Amygdala (tissue), 56 donors: ENCODE measurements at places on chromosomes 4 and X.

- no peak for DNase-seq
These were observed 1469.0 kb downstream of the TECRL start for GRCh38 chr4:62940229-62940628.

- no peak for DNase-seq
These were observed 14.2 kb downstream of the CLNK start for GRCh38 chr4:10670321-10670720.

DNA sequence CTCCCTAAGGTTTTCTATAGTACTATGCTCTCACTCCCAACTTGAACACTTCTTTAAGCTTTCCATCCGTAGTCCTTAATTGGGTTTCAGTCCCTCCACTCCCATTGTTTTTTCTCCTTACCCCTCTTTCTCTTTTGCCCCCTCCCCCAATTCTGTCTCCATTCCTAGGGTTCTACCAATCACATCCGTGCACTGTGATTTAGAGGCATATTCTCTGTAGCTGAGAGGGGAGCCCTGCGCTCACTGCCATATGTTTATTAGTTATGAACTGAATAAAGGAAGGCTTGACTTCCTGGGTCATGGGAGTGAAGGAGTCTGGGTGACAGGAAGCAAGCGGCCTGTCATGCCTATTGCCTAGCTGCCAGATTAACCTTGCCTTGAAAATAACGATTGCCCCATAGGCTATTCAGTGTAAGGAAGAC is 471 bp downstream of the MCTS1 start:
- DNase-seq, result no peak

DNA sequence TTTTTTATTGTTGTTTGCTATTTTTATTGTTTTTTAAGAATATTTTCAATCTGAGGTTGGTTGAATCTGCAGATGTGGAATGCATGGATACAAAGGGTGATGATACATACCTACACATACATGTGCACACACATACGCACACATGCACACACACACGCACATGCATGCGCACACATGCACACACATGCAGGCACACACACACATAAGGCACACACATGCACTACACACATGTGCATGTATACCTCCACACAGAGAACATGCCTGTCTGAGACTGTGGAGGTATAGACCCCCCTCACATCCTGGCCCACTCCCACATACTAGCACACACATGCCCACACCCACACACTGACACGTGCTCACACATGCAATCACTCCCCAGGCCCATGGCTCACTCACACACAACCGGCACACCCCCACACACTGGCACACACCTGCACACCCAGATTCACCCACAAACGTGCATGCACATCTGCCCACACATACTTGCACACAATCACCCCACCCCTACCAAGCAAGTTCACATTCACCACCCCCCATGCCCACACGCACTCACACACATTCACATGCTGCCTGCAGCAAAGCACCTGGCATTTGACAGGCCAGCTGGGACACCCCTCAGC is 97.6 kb upstream of the AFAP1 start:
- DNase-seq, result no peak

GRCh38 chrX:57070185-57070984 is 51.0 kb downstream of the SPIN2B start:
- no peak for DNase-seq

DNA sequence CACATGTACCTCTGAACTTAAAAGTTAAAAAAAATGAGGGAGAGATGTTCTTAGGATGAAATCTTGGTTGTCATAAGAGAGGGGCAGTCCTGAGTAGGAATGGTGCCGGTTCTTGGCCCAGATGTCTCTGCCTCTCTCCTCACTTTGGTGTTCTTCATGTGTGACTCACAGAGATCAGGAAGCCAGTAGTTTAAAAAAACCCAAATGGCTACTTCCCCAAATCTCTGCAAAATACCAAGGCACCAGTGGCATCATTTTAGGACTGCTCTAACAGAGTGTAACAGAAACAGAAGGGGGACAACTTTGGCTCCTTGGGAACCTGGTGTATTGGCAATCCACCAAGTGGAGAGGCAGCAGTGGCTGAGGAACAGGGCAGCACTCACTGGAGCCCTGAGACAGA is 116.8 kb downstream of the SCD5 start:
- DNase-seq, result no peak

- DNase-seq, result no peak
These were observed 35.3 kb downstream of the DCTD start for GRCh38 chr4:182881914-182882313.

GRCh38 chr4:106314960-106315359 is 1.0 kb downstream of the TBCK start:
- DNase-seq, result no peak

GRCh38 chr4:135418353-135418752 is 1216.8 kb upstream of the PABPC4L start:
- DNase-seq, result no peak

DNA sequence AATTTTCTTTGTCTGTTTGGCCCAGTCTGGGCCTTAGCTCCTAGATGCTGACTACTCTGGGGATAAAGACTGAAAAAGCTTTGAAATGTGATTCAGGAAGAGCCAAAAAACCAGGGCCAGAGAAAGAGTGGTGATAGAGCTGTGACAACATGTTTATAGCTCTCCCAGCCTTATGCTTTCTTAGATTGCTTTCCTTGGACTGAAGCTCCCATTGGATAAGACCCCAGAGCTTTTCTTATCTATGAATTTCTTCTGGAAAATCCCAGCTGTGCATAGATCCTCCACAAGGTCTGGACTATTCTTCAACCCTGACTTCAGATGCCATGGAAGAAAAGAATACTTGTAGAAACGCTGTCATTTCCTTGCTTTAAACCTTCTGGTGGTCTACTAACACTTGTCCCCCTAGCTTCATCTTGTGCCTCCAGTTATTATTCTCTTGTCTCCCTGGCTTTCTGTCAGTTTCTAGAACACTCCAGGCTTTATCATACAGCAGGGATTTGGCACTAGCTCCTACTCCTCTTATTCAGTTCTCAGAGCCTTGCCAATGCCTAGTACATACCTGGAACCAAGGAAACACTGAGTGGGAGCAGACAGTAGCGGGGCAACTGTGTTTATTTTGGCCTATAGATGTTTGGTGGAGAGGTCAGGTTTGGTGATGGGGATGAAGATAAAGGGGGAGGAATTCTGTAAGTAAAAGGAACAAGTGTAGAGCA is 57.1 kb upstream of the TEX13D start:
- no peak for DNase-seq

DNA sequence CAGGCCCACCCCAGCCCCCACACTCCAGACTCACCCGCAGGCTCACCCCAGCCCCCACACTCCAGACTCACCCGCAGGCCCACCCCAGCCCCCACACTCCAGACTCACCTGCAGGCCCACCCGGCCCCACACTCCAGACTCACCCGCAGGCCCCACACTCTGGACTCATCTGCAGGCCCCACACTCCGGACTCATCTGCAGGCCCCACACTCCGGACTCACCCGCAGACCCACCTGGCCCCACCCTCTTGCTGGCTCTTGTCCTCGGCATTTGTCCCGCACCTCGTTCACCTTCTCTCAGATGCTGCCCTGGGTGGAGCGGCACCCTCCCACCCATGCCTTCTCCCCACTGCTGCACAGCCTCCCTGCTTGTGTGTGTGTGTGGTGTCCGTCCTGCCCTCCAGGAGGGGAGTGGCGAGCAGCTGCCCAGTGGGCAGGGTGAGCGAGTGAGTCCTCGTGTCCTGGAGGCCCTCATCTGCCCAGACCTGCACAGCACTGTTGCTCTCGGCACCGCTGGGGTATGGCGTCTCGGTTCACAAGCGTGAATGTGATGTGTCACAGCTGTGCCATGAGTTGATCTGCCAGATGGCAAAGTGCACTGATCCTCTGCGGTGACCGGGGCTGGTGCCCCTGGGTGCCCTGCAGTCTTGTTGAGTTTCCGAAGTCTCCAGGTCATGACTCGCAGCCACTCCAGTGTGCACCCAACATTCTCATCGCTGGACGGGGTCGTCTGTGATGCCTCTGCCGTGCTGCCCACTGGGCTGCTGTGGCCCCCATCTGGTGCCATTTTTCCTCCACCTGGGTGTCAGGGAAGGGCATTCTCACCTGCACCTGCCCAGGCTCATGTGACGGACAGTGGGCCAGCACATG is 27.7 kb downstream of the MAEA start:
- no peak for DNase-seq

- no peak for DNase-seq
These were observed 81.7 kb upstream of the KCNIP4 start for GRCh38 chr4:22030307-22030706.

- no peak for DNase-seq
These were observed 353.8 kb upstream of the CASK start for GRCh38 chrX:42276982-42277690.

- DNase-seq, result no peak
These were observed 74.7 kb upstream of the INTU start for GRCh38 chr4:127558088-127558487.

DNA sequence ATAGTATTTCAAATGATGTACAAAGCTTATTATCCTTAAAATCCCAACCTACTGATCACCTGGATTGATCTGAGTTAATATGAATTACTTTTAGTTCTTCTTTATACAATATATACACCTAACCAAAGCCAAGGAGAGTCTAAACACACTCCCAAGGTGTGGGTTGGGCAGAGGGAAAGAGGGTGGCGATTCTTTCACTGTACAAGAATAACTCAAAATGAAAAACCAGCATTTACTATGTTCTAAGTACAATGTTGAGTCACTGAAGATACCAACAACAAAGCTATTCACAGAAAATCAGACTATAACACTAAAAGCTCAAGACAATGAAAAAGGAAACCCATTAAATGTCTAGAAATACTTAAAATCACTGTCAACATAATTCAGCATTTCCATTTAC is 46.6 kb downstream of the ANKRD17 start:
- no peak for DNase-seq

- DNase-seq, result no peak
These were observed 70.3 kb upstream of the IQCM start for GRCh38 chr4:149885896-149886295.

- DNase-seq, result no peak
These were observed 87.6 kb upstream of the TSPAN7 start for GRCh38 chrX:38473701-38474100.

DNA sequence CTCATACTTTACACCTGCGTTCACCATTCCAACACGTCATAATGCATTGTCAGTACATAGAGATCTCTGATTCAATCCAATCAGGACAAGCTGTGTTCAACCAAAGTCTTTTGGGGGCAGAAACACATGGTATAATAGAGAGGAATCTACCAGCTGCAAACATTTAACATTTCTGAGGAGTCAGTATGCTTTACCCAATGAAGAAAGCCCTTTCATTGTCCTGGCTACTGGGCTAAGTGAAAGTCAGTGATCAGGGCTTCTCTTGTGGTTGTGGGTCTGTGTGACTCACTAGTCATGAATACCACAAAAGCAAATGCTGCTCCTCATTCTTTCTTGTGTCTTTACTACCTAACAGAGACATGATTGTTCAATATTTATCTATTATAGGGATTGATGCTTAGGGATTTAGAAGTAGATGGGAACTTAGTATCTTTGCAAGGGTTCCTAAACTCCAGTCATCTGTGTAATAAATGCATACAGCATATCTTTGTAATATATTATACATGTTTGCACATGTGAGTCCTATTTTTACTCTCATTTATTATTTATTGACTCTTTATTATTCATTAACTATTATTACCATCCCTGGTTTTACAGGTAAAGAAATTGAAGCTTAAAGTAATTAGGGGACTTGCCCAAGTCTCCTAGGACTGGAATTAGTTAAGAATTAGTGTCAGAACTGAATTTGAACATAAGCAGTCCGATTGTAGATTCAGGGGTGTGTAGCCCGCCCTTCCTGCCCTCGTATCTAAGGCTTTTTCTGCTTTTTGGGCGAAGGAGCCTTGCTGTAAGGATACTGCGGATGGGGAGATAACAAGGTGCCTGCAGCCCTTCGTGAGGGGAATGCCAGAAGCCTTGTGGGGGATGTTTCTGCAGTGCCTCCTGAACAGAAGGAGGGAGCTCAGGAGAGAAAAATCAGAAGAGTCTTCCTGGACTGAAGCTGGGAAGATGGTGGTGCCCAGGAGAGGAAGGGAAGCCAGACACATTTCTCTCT is 353.1 kb upstream of the BOD1L1 start:
- DNase-seq, result no peak

DNA sequence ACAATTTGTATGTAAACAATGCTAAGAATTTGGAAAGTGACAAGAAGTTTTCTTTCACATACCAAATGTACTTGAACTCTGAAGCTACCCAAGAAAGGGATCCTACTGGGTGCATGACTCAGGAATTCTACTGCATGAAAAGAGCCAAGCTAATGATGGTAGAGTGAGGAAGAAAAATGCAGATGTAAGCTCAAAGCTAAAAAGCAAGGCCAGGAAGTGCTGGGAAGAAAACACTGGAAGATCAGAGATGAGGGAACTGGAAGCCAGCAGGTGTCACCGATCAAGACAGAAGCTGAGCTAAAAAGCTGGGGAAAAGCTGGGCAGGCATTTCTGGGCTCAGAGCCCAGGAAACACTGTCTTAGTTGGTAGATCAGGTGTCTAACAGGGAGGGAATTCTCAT is 449.1 kb downstream of the NKX6-1 start:
- no peak for DNase-seq

DNA sequence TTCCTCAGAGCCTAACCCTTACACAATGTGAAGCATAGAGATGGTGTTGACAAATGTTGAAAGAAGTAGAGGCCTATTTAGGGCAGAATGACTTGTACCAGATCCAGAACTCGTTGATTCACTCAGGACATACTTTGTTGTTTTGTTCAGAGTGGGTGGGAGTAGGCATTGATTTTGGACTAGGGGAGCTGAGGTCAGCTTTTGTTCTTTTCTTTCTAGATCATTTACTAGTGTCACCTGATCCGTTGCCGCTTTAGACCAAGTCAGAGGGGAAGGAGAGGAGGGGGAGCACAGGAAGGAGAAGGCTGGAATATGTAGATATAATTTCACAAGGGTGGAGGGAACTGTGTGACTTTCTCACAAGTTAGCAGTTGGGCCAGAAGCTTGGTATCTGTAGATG is 282.4 kb upstream of the GPC4 start:
- no peak for DNase-seq

- DNase-seq, result no peak
These were observed 10.3 kb upstream of the PLCXD1 start for GRCh38 chrX:270848-271367.

- DNase-seq, result no peak
These were observed 88.1 kb upstream of the PLAC1 start for GRCh38 chrX:134746410-134746785.

DNA sequence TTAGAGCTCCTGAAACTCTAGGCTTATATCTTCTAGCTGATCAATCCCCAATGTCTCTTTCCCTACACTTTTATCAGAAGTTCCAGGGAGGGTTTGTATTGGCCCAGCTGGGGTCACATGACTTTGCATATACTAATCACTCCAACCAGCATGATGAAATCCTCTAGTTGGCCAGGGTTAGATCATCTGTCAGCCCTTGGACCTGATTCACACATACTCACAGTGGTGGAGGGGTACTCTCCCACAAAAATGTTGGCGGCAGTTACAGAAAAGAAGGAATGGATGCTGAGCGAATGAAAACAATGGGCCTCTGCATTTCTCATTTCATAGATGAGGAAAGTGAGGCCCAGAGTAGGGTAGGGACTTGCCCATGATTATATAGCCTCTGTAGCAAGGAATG is 151.1 kb downstream of the PJA1 start:
- DNase-seq, result no peak

DNA sequence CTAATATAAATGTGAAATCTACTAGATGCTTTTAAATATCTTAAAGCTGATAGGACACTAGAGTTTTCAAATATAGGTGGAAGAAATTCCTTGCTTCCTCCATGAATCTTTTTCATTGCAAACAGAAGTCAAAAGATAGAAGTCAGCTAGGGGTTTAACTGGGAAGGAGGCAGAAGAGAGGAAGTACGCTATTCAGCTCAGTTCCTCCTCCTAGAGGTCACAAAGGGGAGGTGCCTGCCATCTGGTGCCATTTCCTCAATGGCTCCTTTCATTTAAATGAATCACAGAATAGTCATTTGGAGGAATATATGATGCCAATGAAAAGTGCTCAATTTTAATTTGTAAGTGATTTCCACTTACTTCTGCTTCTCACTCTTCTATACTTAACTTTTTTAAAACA is 8.5 kb downstream of the COL25A1 start:
- no peak for DNase-seq
